ENCODE measurements at places on chromosomes 1 and 21.

- peak; percentile 68 for DNase-seq
Observed at GRCh38 chr1:205918955-205919746, 24.1 kb downstream of the SLC26A9 start.

DNA sequence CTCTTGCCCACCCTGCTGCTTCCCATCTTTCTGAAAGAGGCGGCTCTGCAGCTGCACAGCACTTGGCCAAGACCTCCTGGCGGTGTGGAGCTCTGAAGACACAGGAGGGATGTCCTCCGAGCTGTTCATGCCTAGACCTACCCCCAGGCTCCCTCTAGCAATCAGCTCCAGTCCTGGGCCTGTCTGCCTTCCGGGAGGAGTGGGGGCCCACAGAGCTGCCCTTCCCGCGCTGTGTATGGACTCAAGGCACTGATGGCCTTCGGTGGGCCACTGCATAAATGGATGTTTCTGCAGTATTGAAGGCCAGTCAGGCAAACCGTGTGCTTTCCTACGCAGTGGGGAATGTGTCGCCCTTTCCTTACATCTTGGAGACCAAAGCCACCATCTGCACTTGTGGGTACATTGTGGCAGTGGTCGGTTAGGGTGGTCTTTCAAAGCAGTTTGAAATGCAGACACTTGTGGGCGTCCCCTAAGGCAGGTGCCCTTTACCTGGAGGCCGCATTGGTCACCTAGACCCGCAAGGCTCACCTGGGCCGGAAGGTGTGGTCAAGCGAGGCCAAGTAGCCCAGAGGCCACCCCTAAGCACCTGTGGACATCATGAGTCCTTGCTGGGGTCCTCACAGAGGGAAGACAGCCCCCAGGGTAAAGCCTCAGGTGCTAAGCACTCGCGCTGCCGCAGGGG, 912 bp upstream of the PKNOX1 start:
- DNase-seq = no peak

- no peak for DNase-seq
Observed at GRCh38 chr1:179794669-179795068, 51.6 kb downstream of the FAM163A start.

DNA sequence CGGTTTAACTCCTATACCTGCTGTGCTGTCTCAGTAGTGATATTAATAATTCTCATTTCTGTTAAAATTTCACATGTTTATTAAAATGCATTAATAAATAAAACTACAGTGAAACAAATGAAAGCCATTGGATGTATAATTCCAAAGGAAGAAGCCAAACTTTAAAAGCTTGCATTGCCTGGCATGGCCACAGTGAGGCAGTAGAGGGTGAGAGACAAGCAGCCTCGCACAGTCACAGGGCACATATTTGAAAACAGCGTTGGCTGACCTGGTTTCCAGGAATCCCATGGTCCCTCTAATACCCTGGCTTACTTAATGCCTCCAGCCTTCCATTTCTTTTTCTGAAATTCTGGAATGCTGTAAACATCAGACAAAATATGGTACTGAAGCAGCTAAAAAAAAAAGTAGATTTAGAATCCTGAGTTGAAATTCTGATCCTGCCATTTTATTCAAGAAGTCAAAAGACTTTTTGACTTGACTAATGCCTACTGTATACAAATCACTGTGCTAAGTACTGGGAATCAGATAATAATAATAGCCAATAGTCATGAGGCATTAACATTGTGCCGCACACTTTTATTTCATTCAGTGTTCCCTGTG, 6.7 kb upstream of the RNASEL start:
- DNase-seq = peak; percentile 70

DNA sequence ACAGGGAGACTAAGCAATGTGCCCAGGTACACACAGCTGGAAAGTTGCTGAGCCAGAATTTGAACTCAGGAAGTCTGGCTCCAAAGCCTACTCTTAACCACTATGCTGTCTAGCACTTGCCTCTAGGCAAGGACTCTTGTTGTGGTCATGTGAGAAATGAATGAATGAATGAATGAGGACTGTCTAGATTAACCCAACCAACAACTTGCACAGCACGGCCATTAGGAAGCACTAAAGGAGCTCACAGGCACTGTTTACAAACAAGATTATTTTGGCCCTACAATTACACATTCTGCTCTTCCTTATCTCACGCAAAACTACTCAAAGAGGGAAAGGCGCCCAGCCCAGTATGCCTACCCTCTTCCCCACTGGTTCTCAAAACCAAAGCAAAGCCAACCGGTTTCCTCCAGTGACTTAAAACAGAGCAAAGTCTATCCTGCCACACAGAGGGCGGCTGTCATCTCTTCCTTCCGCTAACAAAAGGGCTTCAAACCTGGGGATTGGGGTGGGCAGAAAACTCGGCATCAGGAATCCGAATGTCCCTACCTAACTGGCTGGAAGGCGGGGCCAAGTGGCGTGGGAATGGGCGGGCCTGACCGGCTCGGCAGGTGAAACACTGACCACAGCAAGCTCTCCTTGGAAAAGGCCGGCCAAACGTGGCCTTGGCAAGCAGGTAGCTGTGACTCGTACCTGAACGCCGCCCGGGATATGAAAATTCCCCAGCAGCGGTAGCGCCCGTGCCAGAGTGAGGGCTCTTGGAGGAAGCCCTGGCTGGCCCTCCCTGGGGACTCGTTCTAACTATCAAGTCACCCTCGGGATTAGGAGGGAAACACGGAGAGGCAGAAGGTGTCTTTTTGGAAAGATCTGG, 948 bp downstream of the STK40 start:
- DNase-seq = peak; percentile 40

- no peak for DNase-seq
Observed at GRCh38 chr1:211650904-211651303, 24.5 kb downstream of the NEK2 start.

GRCh38 chr1:174998569-174999215, 1.1 kb upstream of the CACYBP start:
- peak; percentile 81 for DNase-seq

- DNase-seq = no peak
Observed at GRCh38 chr1:94731891-94732290, 88.3 kb upstream of the SLC44A3 start.

DNA sequence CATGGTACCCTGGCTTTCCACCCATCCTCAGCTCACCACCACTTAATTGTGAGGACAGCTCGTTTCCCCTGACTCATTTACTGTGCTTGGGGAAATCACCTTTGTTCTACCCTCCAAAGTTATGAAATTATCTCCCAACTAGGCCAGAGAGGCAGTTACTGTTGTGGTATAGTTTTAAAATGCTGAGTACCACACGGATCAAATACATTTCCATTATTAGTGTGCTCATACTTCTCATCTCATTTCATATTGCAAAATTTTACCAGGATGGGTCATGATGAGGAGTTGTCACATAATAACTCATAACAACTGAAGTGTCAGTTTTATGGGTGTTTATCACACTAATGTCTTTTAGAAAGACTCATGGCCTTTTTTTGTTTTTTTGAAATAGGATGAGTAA, 9.2 kb upstream of the OR2B11 start:
- no peak for DNase-seq

DNA sequence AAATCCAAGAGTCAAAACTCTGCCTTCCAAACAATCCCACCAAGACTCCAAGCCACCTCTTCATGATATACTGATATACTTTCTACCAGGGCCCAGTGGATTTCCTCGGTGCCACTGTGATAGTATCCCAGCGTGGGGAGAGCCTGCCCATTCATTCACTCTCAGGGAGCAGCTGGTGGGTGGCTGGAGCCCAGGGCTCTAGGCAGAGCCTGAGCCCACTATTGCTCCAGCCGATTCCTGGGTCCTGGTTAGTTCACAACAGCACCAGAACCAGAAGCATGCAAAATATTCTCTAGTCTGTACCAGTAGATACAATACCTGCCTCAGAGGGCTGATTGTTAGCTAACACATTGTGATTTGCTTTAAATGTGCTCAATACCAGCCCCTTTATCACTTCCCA, 831 bp downstream of the CSRP1 start:
- DNase-seq = no peak

- no peak for DNase-seq
Observed at GRCh38 chr1:242147096-242147976, 148.4 kb upstream of the MAP1LC3C start.

DNA sequence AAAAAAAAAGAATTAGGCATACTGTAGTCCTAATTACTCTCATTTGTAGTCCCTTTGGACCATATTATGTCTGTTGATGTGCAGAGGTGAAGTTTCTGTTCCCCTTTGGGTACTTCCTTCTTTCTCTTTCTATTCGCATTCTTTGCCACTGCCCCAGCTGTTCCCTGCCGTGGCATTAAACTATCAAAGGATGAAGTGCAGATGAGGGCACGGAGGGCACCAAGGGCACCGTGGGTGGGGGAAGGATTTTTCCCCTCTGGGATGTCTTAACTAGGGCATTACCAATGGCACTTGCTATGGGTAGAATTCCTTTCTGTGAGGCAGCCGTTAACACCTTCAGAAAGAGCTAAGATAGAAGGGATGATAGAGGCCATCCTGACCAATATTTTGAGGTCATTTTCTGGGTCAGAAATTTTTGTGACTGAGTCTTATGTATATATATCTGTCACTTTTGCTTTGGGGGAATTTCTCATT, 4.9 kb upstream of the MAPKAPK2 start:
- DNase-seq = no peak

DNA sequence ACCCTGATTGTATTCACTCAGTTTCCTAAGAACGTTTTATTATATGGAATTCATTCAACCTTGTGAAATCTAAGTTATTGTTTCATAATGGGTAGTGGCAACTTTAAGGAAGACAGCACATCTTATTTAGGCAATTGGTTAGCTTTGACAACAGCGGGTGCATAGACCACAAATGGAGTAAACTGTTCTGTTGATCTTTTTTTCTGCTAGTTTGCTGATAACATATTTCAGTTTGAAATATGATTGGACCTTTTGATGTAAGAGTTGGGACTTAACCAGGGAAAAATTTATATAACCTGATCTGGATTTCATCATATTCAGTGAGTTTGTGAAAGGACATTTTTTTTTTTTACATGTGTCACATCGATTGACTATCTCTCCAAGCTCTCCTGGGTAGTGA, 151.7 kb downstream of the HLX start:
- no peak for DNase-seq

- no peak for DNase-seq
Observed at GRCh38 chr1:220044678-220045355, 1.5 kb downstream of the EPRS1 start.

- no peak for DNase-seq
Observed at GRCh38 chr21:30680586-30680985, 37.9 kb downstream of the KRTAP20-3 start.

- DNase-seq = no peak
Observed at GRCh38 chr1:205693421-205693991, 13.2 kb upstream of the SLC45A3 start.

GRCh38 chr21:36806103-36806502, 107.2 kb downstream of the SIM2 start:
- no peak for DNase-seq

DNA sequence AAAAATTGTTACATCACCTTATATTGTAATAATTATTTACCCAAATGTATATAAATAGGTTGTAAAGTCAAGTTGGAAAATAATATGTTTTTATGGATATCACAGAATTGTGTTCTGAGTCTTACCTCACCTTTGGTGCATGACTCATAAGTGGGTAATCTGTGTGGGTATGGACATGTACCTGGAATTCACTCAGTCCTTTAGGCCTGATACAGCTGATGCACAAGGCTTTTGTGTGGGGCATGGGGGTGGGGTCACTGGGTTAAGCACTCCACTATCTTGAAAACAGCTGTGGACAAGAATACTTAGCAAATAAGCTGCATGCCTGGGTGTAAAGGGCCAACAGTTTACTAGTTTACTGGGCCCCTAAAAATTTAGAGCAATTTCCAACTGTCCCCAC, 34.4 kb downstream of the INKA2 start:
- peak; percentile 27 for DNase-seq

- no peak for DNase-seq
Observed at GRCh38 chr1:221700536-221700935, 41.4 kb downstream of the DUSP10 start.

GRCh38 chr1:6625584-6626149, 999 bp downstream of the THAP3 start:
- DNase-seq = no peak

Data from CD4-positive, alpha-beta T cell treated with Interleukin-2 at 100 ng/mL for 4 hours (primary cell).